Natural killer cell treated with Interleukin-12 subunit alpha and Interleukin-12 subunit beta and Interleukin-15 and Interleukin-18, amount 100 ng/mL, for 72 hours (primary cell): ENCODE measurements at places on chromosomes 5 and 9. TPM values are rescaled to one million over a fixed set of nuclear protein-coding genes. Genes with fewer than 3 reads are reported as not detected.

- no peak for DNase-seq
Observed at GRCh38 chr5:73355108-73355507, 93.5 kb downstream of the FOXD1 start.

DNA sequence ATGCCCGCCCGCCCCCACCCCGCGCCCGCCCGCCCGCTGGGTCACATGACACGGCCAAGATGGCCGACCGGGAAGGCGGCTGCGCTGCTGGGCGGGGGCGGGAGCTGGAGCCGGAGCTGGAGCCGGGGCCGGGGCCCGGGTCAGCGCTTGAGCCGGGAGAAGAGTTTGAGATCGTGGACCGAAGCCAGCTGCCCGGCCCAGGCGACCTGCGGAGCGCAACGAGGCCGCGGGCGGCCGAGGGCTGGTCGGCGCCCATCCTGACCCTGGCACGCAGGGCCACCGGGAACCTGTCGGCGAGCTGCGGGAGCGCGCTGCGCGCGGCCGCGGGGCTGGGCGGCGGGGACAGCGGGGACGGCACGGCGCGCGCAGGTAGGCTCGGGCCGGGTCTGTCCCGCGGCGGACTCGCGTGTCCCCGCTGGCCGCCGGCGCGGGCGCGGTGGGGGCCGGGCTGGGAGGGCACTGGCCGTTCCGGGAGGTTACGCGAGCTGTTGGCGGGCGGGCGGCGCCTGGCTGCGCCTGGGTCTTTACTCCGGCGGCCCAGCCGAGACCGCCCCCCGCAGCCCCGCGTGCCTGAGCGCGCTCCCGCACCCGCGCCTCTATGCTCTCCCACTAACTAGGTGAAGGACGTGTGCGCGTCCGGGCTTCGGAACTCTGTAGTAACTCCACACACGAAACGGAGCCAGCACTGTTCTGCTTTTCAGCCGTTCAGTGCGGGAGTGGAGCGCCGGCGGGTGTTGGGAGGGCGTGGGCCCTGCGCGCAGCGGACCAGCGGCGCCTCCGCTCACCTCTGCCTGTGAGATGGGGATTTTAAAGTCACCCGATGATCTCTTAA, at the start of gene RUFY1:
TSS of gene RUFY1 (plus strand) at position 44 of the 832 bp plus-strand sequence. CDS start at position 60, 16 bp downstream.
- DNase-seq, result peak; percentile 91

- no peak for DNase-seq
Observed at GRCh38 chr5:8445139-8445538, 576.2 kb downstream of the MTRR start.

DNA sequence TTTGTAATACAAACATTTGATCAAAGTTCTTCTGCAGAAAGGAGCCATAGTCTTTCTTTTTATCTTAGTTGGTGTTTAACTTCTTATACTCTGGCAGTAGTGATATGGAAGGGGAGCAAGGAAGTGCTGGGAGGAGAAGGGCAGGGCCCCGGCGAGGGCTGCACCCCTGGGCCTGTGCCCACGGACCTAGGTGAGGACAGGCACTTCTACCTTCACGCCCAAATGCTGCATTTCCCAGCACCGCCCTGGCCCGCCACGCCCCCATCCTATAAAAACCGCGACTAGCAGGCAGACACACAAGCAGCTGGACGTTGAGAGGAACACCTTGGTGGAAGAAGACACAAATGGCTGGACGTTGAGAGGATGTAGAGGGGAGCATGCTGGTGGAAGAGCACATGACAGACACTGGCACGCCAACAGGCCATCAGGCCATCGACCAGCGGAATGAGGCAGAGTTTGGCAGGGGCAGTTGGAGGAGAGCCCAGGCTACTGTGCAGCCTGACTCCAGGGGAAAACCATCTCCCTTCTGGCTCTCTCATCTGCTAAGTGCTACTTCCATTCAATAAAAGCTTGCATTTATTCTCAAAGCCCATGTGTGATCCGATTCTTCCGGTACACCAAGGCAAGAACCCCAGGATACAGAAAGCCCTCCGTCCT, 81.5 kb upstream of the C9orf72 start:
- no peak for DNase-seq

- no peak for DNase-seq
Observed at GRCh38 chr5:159210846-159211245, 1.5 kb upstream of the RNF145 start.

DNA sequence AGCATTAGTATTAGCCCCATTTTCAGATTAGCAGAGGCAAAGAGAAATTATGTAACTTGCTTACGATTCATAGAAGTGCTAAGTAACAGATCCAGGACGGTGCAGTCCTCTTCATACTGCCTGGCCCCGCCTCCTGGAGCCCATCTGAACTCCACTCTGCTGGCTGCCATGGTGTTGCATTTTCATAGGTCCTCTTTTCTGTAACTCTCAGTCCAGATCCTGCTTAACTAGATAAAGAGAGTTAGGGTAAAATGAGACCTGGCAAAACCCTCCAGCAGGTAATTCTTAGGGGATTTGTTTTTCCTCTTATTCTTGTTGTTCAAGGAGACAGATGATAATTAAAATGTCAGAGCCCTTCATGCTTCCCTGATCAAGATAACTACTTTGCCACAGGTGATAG, 135.1 kb upstream of the EFNA5 start:
- no peak for DNase-seq

GRCh38 chr5:181168595-181169118, 21.3 kb downstream of the OR2V2 start:
- DNase-seq, result no peak

DNA sequence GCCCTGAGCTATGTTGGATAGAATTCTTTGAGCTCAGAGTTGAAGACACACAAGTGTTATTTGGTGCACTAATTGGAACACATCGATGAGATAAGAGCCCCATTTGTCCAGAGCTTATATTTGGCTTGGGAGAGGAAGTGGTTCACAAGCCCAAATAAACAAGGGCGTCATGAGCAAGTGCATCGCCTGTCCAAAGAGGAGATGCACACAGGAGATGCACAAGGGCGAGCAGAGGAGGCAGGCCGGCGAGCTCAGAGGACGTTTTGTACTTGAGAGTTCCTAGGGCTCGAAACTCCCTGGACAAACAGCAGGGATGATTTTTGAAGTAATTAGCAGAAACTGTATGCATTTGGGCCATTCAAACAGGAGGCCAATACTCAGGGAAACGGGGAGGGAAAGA, 212.8 kb upstream of the IRX1 start:
- no peak for DNase-seq

Gene KIF3A
- total RNA-seq, result 34.5 TPM

Gene HOMER1
- total RNA-seq, result 4.6 TPM

Gene NXNL2
- total RNA-seq, result not detected

Gene WNT8A
- not detected for total RNA-seq

Gene SLC6A18
- total RNA-seq, result not detected

Gene CDKN2B
- total RNA-seq, result 1.6 TPM

Gene NFIB
- not detected for total RNA-seq

Gene CCL28
- 18.3 TPM for total RNA-seq
